ENCODE measurements at places on chromosomes 1 and 21.

DNA sequence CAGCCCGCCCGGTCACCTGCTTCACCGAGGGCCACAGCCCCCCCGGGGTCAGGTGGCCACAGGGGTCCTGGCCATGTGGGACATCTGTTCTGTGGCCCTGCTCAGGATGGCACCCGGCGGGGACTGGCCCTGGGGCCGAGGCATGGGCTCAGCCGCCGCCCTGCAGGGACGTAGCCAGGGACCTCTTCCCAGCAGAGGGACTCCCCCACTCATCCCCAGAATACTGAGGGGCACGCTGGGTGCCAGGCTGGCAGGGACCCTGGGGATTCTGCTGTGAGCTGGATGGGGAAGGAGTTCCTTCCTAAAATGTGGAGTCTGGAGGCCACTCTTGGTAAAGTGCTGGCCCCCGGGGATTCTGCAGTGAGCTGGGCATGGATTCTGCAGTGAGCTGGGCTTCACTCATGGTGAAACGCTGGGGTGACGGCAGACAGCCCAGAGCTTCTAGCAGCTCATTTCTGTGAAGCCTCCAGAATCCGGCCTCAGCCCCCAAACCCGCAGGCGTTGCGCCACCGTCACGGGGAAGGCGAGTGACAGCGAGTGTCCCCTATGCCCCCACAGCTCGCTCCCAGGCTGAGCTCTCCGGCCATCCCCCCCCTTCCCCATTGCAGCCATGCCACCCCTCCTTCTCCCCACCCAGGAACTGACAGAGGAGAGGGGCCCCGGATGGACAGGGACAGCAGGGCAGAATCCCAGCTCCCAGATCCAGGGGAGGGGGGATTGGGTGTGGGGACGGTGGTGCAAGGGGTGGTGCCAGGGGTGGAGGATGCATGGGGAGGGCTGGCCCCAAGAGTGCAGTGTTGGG, 1.4 kb downstream of the ITGB2 start:
- no peak for DNase-seq

DNA sequence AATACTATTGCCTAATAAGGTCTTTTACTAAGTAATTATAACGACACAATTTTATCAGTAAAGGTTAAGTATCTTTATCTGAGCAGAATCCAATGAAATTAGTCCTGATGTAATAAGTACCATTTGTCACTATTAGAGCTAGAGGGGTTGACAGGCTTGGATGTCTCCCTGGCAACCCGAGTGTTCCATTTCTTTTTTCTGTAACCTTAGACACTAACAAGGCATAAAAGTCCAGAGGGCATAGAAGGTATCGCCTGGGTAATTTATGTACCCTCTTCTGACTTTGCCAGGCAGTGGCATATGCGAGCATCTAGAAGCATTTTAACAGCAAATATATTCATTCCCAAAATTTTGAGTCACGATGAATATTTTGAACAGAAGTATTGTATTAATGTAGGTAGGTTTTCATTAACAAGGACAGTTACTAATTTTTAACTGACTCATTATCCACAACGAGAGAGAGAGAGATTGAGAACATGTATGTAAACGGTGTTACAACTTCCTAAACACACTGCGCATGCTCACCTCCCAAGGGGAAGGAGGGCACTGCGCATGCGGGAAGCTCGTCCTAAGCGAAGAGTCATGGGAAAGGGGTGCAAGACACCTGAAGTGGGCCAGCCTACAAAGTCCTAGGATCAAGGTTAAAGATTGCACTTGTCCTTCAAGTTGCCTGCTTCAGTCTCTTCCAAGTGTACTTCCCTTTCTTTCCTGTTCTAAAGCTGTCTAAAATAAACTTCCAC, 423.9 kb downstream of the DSCAM start:
- no peak for DNase-seq

DNA sequence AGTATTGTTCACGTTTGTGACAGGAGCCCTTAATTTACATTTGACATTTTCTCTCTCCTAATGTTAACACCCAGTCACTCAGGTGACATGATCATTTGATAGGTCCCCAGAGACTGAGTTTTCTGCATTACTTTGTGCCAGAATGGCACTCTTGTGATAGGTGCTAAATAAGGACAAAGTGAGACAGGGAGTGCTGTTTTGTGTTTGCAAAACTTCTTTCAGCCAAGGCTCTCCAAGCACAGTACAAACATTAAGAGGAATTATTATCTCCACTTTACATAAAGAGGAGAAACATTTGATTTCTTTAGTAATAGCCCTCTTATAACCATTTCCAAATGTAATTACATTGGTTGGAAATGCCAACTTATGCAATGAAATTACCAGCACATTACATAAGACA, 355.2 kb downstream of the NTNG1 start:
- no peak for DNase-seq

DNA sequence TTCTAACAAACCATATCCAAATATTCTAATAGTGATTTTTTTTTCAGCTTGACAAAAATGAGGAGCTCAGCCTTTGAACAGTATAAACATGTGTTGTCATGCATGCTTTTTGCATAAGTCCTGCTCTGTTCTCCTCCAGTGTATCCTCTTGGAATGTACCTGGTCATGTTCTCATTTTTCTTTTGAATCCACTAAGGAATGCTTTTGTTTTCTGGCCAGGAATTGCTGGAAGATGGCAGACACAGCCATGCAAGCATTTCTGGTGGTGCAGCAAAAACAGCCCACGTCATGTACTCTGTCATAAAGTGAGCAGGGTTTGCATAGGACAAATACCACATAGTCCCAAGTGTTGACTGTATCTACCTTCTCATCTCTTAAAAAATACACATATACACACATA, 11.5 kb upstream of the PLD5 start:
- no peak for DNase-seq

- DNase-seq = no peak
Observed at GRCh38 chr1:154014154-154014907, 23.8 kb downstream of the RPS27 start.

GRCh38 chr21:41895643-41896493, 16.7 kb upstream of the PRDM15 start:
- no peak for DNase-seq

DNA sequence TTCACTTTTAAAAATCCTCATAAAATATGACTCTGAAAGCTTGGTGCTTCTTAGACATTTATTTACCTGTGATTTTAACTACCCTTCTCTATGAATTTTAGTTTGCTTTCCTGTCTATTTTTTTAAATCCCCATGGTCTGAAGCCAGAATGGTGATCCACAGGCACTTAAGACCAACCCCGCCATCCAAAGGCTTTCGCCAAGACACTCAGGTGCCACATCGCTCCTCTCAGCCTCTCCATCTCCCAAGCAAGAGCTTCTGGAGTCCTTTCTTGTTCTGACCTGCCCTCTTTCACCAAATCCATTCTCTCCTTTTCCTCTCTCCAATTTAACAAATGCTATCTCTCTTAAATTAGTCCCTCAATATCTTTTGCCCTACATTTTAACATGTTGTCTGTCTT, 464.6 kb downstream of the PCP4 start:
- DNase-seq = no peak

DNA sequence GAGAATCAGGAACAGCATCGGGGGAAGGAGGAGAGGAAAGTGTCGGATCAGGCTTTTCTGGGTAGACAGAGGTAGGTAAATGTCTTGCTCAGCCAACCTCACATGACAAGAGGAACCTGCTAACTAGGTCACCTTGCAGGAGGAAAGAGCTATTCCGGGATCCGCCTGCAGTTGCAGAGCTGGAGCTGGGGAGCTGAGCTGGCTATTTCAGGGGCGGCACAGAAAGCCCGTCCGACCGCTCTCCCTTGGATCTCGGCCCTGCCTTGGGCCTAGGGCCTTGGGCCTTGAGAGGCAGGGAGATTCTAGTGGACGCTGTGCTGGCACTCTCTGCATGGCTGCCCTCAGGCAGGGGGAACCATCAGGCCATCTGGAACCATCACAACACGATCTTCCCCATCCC, 56.5 kb upstream of the CTPS1 start:
- no peak for DNase-seq

- no peak for DNase-seq
Observed at GRCh38 chr1:25123551-25123950, 108.8 kb downstream of the SYF2 start.

GRCh38 chr1:171507435-171507834, 22.1 kb downstream of the PRRC2C start:
- no peak for DNase-seq

DNA sequence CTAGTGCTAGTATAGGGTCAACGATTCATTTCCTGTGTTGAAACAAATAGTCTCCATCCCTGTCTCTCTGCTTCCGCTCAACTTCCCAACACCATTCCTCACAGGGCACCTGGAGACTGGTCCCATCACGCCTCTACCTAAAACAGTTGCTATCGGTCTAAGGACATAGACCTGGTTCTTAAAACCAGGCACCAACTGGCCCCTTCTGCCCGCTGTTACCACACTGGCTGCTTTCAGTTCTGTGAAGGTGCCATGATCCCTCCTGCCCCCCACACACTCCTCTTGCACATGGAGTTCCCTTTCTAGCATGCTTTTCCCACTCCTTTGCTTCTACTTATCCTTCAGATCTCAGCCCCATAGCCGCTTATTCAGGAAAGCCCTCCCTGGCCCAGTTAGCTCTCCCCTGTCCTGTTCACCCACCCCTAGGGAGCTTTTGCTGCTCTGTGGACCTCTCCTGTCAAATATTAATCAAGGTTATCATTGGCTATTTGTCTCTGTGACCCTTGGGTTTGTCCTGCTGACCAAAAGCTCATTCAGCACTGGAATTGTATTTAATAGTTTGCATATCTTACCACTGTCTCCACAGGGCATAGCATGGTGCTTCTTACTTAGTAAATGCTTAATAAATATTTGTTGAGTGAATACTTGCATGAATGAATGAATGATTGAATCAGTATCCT, 11.9 kb upstream of the KPRP start:
- no peak for DNase-seq

DNA sequence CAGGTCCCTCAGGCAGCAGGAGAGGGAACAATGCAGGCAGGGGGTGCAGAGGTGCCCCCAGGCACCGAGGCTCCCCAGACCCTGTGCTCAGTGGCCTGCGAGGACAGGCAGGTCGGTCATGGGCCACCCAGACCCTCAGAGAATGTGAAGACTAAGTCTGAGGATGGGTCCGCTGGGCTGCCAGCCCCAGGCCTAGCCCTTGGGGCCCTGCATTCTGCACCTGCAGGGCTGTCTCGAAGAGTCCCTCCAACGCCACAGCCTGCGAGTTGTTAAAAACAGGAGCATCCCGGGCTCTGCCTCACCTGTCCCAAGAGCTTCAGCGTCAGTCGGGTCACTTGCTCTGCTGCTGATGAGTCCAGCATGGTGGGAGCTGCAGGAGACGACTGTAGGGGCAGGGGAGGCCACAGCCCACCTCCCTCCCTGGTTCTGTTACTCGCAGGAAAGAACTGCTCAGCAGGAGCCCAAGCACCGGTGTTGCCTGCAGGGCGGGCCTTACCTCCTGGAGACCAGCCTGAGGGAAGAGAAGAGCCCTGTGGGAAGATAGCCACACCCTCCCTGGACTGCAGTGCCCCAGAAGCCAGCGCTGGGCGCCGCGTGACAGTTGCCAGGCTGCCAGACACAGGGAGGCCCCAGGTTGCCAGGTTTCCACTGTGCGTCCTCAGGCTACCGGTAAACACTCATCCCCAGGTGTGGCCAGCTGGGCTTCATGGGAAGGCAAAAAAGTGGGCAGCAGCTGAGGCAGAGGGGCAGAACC, 5.8 kb downstream of the C21orf58 start:
- no peak for DNase-seq

DNA sequence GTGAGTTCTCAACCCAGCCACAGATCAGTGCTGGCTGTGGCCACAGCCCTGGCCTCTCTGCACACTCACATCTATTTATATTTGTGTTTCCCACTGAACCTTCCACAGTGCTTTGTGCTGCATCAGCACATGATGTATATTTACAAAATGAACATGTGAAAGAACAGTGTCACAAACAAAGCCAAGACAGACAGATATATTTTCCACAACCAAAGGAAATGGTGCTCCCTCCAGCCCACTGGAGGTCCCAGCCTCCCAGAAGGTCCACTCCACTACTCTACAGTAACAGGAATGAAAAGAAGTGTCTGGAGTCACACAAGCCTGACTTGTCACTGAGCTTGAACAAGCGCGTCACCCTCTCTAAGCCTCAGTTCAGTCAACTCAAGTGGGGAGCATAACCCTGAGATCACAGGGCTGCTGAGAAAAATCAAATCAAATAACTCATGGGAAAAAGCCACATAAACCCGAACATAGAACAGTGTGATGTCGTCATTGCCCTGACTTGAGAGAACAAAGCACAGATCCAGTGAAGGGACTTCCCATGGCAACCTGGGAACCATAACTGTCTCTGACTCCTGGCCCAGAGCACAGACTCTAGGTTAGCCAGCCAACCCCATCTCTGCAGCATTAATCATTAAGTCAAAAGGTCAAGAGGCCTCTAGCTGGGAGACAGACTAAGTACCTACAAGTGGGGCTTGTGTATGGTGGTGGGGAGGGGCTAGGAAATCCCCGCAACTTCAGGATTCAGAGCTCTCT, 121.2 kb downstream of the TRABD2B start:
- no peak for DNase-seq

GRCh38 chr1:175629318-175629694, 114.1 kb downstream of the TNR start:
- no peak for DNase-seq

- DNase-seq = no peak
Observed at GRCh38 chr1:85149805-85150204, 51.0 kb downstream of the SYDE2 start.

GRCh38 chr1:63042278-63042677, 258.3 kb downstream of the ATG4C start:
- no peak for DNase-seq

- no peak for DNase-seq
Observed at GRCh38 chr21:42850866-42851391, 28.4 kb downstream of the WDR4 start.

DNA sequence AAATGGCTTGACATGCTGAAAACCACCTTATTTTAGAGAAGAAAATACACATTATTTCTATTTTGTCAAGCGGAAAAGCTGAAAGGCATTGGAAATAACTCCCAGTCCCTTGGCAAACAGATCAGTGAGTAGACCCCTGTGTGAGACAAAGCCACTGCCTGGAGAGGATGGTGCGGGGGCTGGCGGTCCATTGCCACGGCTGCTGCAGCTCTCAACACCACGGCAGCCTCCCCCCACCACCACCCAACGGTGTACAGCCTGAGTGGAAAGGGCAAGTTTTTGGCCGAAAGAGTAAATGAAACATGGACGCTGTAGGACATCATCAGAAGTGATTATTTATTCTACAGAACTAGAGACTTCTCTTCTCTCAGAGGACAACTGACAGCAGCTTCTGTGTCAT, 84.6 kb downstream of the PEX14 start:
- no peak for DNase-seq

DNA sequence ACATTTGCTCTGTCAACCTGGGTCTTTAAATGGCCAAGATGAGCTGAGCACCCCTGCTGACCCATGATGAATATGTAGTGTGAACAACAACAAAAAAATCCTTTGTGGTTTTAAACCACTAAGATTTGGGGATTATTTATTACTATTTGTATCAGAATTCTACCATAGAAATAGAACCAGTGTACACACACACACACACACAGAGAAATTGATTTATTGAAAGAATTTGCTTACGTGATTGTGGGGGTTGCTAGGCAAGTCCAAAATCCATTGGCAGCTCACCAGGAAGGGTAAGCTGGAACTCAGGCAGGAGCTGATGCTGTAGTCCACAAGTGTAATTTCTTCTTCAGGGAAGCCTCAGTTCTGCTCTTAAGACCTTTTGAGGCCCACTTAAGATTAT, 82.5 kb upstream of the MAP1LC3C start:
- DNase-seq = no peak

GRCh38 chr21:46637952-46638746, 2.7 kb downstream of the PRMT2 start:
- no peak for DNase-seq

GRCh38 chr1:55951291-55951690, 628.1 kb downstream of the PLPP3 start:
- no peak for DNase-seq

Measured in anterior cingulate cortex (tissue), 58 donors.